ENCODE measurements at places on chromosomes 11 and 22.

- DNase-seq, result peak; percentile 84
Observed at GRCh38 chr11:61701242-61701886, 21.2 kb downstream of the DAGLA start.

- DNase-seq, result peak; percentile 61
Observed at GRCh38 chr11:65551572-65552387, 6.4 kb downstream of the LTBP3 start.

GRCh38 chr11:23797624-23798419, 699.0 kb upstream of the LUZP2 start:
- no peak for DNase-seq

- no peak for DNase-seq
Observed at GRCh38 chr22:49810363-49811019, 17.2 kb downstream of the BRD1 start.

GRCh38 chr11:19977941-19978340, 182.3 kb downstream of the DBX1 start:
- no peak for DNase-seq

DNA sequence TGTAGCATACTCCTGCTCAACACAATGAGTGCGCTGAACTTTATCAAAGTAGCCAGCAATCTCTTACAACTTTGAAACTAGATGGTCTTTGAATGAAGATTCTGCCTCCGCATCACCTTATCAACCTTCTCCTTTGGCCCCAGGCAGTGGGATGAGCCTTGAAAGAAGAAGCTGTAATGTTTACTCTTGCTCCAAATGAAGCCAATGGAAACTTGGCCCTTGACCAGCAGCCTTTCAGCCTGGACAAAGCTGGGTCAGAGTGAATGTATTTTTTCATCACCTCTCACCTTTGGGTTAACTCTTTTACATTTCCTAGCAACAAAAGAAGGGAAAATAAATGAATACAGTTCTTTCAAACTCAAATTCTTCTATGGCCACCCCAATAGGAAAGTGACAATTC, 359.1 kb downstream of the KCNA4 start:
- DNase-seq, result no peak

GRCh38 chr11:927871-928270, 2.2 kb downstream of the AP2A2 start:
- DNase-seq, result no peak

DNA sequence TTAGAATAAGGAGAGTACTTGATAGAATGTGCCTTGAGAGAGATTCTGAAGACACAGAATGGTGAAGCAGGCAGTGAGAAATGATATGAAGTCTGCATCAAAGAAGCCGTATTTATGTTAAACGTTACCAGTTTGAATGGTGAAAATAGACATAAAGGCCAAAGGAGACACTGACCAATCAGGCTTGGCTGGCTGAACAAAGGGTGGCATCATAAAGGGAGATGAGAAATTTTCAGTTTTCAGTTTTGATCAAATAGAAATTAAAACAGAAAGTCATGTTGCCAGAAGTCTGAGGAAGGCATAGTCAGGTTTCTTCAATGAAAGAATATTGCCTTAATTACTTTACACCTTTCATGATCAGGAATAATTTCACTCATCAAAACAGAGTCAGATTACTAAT, 6.6 kb downstream of the OR51F1 start:
- no peak for DNase-seq

DNA sequence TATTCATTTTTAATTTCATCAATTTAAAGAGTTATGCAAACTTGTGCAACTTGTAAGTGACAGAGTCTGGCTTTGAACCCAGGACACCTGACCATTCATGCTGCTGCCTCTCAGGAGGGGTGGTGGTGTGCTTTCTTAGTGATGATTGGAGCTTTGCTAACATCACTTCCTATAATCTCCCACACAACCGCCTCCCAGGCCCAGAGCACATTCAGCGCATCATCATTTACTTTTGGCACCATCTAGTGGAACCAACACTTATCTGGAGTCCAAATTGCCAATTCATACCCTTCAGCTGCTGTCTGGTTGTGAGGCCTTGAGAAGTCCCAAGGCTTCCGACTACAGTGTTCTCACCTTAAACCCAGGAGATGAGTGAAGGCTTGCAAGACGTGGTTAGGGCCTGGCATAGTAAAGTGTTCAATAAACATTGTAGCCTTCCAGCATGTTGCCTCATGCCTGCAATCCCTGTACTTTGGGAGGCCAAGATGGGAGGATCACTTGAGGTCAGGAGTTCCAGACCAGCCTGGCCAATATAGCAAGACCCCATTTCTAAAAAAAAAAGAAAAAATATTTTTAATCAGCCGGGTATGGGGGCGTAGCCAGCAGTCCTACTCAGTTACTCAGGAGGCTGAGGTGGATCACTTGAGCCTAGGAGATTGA, 1.1 kb upstream of the TTLL1 start:
- DNase-seq, result peak; percentile 95

- DNase-seq, result no peak
Observed at GRCh38 chr11:110027627-110028371, 65.4 kb upstream of the ZC3H12C start.

- peak; percentile 56 for DNase-seq
Observed at GRCh38 chr11:129317571-129317970, 58.1 kb upstream of the BARX2 start.

DNA sequence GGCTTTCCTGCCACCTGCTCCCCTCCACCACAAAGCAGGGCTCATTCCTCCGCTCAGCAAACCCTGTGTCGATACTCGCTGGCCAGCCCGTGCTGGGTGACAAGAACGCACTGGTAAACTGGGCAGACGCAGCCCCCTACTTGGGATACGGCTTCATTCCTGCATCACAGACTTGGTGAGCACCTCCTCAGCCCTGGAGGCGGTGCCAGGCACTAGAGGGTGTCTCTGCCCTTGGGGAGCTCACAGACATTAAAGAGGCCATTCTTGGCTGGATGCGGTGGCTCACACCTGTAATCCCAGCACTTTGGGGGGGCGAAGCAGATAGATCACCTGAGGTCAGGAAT, 6.0 kb downstream of the ZDHHC24 start:
- no peak for DNase-seq

- DNase-seq, result no peak
Observed at GRCh38 chr22:31212783-31213629, 908 bp downstream of the LIMK2 start.

- DNase-seq, result no peak
Observed at GRCh38 chr11:76214968-76215548, 8.8 kb upstream of the WNT11 start.

DNA sequence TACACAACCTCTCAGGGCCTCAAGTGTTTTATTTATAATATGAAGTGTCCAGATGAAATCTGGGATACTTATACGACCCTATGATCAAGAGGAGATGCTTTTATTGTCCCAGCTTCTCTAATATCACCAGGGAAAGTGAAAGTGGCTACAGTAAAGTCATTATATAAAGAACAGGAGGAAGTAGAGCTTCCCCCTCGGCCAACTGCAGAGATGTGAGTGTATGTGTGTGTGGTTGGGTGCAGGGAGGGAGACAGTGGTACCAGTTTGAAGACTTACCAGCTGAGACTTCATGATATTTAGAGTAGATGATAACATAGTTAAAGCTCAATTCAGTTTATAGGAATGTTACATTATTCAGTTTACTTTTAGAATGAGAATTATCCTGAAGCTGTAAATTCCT, 373.6 kb upstream of the DDI1 start:
- DNase-seq, result peak; percentile 50

- no peak for DNase-seq
Observed at GRCh38 chr11:117613521-117613920, 183.5 kb downstream of the DSCAML1 start.

DNA sequence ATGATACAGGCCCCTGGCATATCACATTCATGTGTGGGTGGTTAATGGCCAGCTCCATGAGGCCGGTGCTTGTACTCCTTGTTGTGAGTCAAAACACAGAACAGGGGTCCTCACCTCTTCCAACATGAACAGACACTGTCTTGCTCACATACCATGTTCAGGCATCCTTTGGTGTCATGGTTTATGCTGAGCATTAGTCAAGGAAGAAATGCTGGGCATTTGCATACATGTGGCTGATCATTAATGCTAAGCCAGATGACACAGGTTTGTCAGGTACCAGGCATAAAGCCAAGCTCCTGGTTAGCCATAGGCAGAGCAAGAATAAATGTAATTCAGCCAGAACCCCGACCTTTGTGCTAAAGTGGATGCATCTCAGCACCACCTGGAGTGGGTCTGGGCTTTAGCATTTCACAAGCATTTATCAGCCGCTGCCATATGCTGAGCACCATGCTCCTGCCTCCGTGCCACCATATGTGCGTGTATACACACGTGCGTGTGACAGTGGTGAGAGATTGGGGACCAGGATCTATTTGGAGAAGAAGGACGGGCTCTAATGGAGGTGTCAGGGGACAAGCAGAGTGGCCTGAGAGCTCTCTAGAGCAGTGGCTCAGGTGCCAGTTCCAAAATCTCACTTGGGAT, 55.0 kb downstream of the MICAL2 start:
- no peak for DNase-seq

- no peak for DNase-seq
Observed at GRCh38 chr11:121613724-121614123, 161.0 kb upstream of the SORL1-AS1 start.

DNA sequence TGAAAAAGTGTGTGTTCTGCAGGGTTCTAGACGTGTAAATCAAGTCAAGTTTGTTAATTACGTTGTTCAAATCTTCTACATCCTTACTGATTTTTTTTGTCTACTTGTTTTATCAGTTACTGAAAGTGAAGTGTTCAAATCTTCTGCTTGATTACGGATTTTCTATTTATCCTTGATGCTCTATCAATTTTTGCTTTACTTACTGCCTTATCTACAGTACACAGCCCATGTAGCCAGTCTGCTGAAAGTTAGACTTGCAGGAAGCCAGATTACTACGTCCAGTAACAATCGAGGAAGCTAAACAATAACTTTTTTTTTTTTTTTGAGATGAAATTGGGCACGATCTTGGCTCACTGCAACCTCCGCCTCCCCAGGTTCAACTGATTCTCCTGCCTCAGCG, 15.6 kb upstream of the C11orf24 start:
- DNase-seq, result no peak

- DNase-seq, result no peak
Observed at GRCh38 chr11:1870721-1871466, 18.0 kb downstream of the LSP1 start.

DNA sequence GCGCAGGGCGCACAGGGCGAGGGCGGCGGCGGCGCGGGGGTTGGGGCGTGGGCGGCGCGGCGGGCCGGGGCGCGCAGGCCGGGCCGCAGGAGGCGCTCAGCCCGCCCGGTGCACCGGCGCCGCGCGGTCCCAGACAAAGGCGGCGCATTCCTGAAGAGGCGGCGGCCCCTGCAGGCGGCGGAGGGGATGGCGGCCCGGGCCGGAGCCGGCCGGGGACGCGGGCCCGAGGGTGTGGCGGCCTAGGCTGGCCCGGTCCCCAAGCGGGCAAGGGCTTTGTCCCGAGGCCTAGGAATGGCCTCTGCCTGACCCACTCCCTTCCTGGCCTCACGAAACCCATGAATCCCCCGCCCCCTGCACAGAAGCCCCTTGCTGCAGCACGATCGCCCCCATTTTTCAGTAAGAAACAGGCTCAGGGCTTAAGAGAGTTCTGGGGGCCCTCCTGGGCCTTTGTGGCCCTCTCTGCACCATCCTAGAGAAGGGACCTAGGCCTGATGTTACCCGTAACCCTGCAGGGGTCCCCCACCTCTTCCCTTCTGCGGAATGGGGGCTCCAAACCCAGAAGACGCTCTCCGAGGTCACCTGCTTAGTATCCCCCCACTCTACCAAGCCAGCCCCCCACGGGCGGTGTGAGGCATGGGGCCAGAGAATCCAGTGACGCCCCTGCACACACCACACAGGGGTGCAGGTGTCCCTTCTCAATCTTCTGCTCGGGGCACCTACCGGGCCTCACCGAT, at the start of gene RTN4R:
RTN4R (minus strand) TSS at position 40 of the 734 bp plus-strand sequence. CDS start 226 bp downstream, outside the sequence.
- DNase-seq, result peak; percentile 90

DNA sequence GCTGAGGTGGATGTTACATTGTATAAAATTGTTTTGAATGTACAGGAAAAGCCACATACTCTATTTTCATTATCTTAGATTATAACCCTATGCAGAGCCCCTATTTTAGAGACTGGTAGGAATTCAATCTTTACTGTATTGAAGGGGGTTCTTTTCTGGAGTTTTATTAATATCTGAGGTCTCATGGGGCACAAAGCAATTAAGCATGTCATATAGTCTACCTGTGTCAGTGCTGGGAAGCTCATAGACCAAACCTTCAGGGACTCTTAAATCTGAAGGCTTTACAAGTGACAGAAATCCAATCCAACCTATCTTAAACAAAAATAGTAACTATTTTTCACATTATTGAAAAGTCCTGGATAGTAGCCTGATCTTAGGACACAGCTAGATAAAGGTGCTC, 733.7 kb downstream of the NELL1 start:
- DNase-seq, result no peak

DNA sequence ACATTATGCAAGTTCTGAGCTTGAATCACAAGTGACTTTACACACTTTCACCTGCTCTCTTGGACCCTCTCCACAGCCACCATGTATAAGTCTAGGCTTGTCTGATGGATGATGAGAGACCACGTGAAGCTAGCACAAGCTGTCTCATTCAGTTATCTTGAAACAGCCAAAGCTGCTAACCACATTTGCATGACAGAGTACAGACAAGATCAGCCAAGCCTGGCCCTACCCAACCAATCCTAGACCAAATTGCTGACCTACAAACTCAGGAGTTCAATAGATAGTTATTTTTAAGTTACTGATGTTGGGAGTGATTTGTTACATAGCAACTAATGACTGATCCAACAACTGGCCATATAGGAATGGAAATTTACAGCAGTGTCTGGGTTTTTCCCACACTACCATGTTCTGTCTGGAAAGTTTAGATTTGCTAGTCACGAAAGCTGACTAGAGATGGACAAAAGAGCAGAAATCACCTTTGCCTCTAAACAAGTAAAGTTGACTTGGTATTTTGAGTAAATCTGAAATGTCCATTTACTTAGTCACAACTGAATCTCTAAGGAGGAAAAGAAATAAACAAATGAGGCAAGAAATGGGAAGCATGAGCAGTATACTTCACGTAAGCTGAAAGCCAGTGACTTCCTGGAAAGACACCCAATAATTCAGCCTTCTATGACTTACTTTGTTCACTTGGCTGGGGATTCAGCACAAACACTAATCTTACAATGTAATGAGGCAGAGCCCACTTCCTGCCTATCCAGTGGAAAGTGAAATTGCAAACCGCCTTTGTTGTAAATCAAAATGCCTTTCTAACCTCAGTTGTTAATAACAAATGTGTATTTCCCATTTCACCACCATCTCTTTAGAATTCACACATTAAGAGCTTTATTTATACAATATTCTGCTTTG, 101.7 kb downstream of the FAM181B start:
- DNase-seq, result peak; percentile 6

- DNase-seq, result no peak
Observed at GRCh38 chr22:24474221-24474620, 20.9 kb upstream of the UPB1 start.

- DNase-seq, result no peak
Observed at GRCh38 chr11:68806931-68807844, 34.5 kb downstream of the CPT1A start.

GRCh38 chr11:77661670-77662069, 24.1 kb upstream of the CLNS1A start:
- no peak for DNase-seq

- no peak for DNase-seq
Observed at GRCh38 chr11:6418557-6419008, 311 bp downstream of the APBB1 start.

- no peak for DNase-seq
Observed at GRCh38 chr22:30235687-30236170, 10.8 kb downstream of the LIF start.

GRCh38 chr11:46475926-46476545, 84.5 kb upstream of the CHRM4 start:
- no peak for DNase-seq
